ENCODE measurements at places on chromosomes 13 and 19.
A peak's percentile ranks its signal among the peaks of the same experiment; 100 is the strongest.

GRCh38 chr13:33958964-33959363 is 141.0 kb downstream of the RFC3 start:
- H3K27me3 ChIP-seq: no peaks in the 10 kb centered on the region
- no peak for DNase-seq
- no peak overlapping the region for H3K27ac ChIP-seq
- no peaks in the 10 kb centered on the region for H3K36me3 ChIP-seq

DNA sequence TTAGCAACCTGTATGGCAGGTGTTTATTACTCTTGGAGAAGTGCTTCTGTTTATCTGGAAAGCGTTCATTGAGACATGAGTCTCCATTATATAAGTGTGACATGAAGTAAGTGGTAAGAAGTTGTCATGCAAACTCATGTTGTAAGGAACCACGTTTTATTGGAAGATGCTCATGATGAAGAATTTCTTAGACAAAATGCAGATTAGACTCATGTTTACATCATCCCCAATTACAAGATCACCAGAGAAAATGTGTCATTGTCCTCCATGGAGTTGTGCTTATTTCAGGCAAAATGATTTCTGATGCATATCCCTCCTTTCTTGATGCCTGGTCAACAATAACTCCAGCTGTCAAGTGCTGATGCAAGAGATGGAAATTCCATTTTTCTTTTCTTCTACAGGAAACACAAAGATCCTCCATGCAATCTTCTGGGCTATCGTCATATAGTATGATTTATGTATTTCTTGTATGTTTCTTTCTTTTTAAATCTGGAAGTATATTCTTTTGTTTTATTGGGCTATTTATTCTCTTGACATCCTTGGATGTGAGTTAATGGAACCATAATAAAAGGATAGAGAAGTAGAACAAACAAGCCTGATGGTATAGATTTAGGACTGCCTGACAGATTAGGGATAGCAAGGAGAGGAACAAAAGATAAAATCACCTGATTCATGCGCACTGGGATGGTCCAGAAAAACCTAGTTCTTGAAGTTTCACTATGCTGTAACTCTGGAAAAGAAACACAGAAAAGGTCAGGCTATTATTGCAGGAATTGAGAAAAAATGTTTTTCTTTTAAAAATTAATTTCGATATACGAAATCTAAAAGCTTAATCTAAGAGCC is 50.7 kb upstream of the DIAPH3 start:
- H3K36me3 ChIP-seq: no peaks in the 10 kb centered on the region
- no peaks in the 10 kb centered on the region for H3K27me3 ChIP-seq
- DNase-seq: no peak

DNA sequence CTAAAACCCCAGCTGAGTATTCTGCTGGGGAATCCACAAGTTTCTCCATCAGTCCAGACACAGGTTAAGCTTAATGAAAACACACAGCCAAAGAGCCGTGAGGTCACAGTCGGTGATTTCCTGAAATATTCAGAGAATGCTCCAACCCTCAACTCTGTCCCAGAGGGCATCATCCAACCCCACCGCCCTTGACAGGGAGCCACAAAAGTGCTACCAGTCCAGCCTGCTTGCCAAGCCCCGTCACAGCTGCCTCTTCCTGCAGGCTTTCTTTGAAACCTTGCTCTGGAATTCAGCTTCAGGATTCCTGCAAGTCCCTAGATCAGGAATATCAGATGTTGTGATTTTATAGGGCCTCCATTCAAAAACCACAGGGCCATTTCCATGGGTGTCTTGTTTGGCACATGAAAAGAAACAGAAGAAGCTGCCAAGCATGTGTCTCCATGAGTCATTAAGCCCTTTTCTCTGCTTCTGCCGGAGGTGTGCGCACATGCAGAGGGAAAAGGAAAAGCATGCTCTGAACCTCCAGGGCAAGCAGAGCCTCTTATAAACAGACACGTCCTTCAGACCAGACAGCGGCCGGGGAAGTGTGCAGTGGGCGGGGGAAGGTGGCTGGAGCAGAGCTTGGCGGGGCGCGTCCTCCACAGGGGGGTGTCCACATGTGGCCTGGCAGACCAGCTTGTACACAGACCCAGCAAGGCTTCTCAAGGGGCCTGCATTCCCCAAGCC is 164.7 kb downstream of the KATNAL1 start:
- no peak overlapping the region for H3K4me3 ChIP-seq
- DNase-seq: peak; percentile 94
- H3K4me1 ChIP-seq: peaks cover 9% of the 10 kb centered on the region
- no peaks in the 10 kb centered on the region for H3K27me3 ChIP-seq
- H3K27ac ChIP-seq: no peak overlapping the region

DNA sequence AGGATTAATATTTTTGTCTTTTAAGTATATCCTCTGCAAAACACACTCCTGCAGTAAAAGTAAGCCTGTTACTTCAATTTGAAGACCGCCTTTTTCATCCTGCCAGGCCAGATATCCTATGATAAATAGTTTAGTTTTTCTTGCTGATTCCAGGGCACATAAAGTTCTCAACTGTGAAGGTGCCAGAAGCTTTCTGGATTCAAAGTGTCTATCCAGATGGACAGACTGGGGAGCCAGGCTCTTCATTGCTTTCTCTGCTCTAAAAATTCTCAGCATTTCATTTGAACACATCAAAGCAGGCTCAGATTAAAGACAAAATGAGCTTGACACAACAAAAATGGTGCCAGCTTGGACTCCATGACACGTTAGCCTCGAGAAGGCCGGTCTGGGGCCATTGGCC is 53.6 kb upstream of the UBL3 start:
- no peak overlapping the region for H3K4me3 ChIP-seq
- H3K27ac ChIP-seq: no peak overlapping the region
- no peaks in the 10 kb centered on the region for H3K4me1 ChIP-seq
- no peak for DNase-seq
- H3K36me3 ChIP-seq: no peaks in the 10 kb centered on the region

DNA sequence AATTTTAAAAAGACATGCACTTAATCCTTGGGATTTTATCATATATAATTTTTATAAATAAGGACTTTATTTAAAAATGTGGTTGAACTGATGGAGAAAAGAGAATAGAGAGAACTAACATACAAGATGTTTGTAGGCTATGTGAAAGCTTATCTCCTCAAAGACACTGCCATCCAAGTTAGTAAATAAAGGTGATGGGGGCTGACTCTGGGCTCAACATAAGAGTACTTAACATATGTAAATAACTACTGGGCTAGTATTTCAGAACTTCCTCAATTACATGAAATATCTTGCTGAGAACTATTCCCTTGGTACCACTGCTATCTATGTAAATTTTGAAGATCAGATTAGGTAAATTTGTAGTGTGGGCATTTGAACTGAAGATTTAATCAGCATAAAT is 1017.3 kb upstream of the PCDH20 start:
- H3K27me3 ChIP-seq: no peaks in the 10 kb centered on the region
- no peak overlapping the region for H3K4me3 ChIP-seq
- H3K4me1 ChIP-seq: no peaks in the 10 kb centered on the region

GRCh38 chr19:58395220-58395978 is at the start of gene RNF225:
TSS of gene RNF225 (plus strand) at chr19:58395656. CDS start at chr19:58396090, 434 bp downstream.
- H3K4me3 ChIP-seq: peak within 1 kb of the TSS; percentile 12
- no peak within 1 kb of the TSS for H3K27ac ChIP-seq
- H3K36me3 ChIP-seq: peaks cover 31% of the 10 kb centered on the region

DNA sequence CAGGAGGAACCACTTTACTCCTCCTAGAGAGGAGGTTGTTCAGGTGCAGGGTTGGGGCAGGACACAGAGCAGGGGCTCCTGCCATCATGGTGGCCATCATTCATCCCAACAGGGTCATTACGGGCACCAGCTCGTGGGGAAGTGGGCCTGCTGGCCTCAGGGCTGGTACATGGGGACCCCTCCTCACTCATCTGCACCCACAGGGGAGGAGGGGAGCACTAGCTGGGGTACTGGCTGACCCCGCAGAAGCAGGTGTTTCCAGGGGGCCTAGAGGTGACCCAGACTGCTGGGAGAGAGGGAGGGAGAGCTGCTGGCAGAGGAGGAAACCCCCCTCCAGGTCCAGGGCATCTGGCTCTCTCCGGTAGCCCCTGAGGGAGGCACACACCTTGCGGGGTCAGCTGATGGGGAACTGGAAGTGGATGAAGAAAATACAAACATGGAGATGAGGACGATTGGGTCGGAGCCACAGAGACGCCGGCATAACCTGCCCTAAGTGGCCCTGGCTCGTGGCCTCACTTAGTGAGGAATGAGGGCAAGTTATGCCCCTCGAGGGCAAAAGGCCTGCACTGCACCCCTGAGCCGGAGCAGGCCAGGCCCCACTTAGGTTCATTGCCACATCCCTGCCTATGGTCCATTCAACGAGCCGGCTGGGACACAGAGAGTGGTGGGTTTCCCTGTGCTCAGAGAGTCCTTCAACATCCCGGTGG is 76.2 kb downstream of the SOX1 start:
- no peaks in the 10 kb centered on the region for H3K27me3 ChIP-seq
- no peak overlapping the region for H3K27ac ChIP-seq
- no peak overlapping the region for H3K4me3 ChIP-seq
- H3K36me3 ChIP-seq: no peaks in the 10 kb centered on the region

GRCh38 chr13:29935309-29935981 is 85.0 kb upstream of the UBL3 start:
- no peak overlapping the region for H3K27ac ChIP-seq
- H3K4me3 ChIP-seq: no peak overlapping the region
- no peaks in the 10 kb centered on the region for H3K27me3 ChIP-seq
- H3K4me1 ChIP-seq: peaks cover 5% of the 10 kb centered on the region
